Activated CD4-positive, alpha-beta T cell treated with anti-CD3 and anti-CD28 coated beads, Interleukin-2, Interleukin-4, amounts not matched to agents 100 ng/mL and 50 ng/mL, durations not matched to agents 16 hours and 8 hours (primary cell): ENCODE measurements at places on chromosomes 7 and 10.

DNA sequence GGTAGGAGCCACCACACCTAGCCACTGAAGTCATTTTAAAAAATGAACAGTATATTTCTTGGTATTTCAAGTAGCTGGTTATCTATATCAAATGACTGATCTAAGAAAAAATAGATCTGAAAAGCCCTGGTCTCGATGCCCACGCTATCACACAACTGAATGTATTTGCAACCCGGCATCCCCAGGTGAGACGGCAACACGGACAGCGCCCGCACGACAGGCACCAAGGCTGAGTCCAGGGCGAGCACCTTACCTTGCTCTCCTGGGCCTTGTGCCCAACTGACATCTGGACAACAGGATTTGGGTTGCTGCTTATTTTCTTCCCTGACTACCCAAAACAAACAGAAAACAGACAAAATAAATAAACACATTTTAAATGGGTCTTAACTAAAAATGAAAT is 44.8 kb upstream of the NCAPG2 start:
- DNase-seq = no peak

GRCh38 chr7:103967401-103967800 is 22.1 kb downstream of the RELN start:
- no peak for DNase-seq

- no peak for DNase-seq
Observed at GRCh38 chr10:75507469-75507868, 76.0 kb downstream of the LRMDA start.

GRCh38 chr7:128934361-128935341 is 3.1 kb upstream of the IRF5 start:
- DNase-seq = no peak

DNA sequence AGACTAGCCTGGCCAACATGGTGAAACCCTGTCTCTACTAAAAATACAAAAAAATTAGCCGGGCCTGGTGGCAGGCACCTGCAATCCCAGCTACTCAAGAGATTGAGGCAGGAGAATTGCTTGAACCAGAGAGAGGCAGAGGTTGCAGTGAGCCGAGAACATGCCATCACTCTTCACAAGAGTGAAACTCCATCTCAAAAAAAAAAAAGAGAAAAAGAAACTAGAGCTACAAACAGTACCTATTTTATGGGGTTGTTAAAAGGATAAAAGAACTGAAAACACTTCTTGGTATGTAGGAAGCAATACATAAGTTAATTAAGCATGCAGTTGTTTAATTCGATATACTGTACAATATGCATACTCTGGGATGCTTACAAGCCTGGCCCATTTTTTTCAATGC is 216.9 kb downstream of the SORCS1 start:
- DNase-seq = no peak

DNA sequence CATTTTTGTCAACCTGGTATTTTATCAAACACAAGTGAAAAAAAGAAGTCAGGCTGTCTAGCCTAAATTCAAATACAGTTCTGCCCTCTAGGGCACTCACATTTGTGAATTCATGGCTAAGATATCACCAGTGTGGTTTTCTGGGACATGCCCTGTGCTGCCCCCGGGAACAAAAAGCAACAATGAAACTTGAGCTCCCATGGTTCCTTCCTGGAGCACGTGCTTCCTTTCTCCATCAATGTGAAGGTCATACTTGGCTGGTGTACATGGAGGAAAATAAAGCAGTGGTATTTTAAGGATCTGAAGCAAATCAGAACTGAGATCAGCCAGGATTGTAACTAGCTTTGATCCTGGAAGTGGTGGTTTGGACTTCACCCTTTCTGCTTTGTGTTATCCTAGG is 128.9 kb upstream of the FRMD4A start:
- DNase-seq = no peak

DNA sequence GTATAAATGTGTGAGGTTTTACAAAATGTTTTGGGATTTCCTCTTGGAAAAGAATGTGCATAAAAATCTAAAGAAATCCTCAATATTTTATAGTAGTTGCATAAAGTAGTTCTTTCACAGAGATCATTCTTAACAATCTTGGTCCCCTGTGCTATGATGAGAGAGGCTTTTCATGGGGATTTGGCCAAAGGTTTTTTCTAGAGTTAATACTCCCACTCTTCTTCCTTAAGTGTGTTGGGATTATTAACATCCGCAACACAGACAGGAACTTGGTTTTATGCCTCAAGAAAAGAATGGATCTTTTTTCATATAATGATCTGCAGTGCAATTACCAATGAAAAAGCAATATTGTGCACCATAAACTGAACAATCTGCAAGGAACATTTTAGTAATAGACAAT is 71.5 kb downstream of the AGMO start:
- no peak for DNase-seq

- no peak for DNase-seq
Observed at GRCh38 chr10:25753776-25754175, 180.3 kb upstream of the MYO3A start.

DNA sequence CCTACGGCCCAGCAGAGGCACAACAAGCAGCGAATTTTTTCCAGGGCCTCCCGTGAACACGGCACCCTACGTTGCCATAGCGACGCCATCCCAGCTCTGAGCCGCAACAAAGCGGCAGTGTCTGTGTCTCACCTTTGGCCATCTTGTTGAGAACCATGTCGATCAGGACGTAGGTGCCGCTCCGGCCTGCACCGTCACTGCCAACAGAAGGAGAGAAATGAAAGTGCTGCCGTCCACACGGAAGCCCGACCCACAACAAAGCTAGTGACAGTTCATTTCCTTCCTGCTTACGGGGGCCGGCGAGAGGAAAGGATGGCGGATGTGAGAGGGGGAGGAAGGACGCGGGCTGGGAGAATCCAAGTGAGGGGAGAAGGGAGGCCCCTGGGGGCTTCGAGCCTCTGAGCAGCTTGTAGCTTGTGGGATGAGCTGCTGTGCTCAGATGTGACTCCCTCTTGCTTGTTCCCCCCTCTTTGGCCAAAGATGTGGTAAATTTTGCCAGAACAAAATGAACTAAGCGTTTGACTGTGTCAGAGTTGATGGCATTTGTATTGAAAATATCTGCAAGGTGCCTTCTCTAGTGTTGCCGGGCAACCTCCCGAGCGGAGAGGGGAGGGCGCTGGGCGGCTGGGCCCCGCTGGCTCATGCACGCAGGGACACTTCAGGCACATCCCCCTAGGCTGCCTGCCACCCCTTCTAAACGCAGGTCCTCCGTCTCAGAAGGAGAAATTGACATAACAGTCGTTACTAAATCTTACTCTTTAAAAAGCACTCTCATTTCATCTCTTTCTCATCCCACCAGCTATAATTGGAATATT is 232.2 kb downstream of the DNAJB6 start:
- DNase-seq = peak; percentile 69

DNA sequence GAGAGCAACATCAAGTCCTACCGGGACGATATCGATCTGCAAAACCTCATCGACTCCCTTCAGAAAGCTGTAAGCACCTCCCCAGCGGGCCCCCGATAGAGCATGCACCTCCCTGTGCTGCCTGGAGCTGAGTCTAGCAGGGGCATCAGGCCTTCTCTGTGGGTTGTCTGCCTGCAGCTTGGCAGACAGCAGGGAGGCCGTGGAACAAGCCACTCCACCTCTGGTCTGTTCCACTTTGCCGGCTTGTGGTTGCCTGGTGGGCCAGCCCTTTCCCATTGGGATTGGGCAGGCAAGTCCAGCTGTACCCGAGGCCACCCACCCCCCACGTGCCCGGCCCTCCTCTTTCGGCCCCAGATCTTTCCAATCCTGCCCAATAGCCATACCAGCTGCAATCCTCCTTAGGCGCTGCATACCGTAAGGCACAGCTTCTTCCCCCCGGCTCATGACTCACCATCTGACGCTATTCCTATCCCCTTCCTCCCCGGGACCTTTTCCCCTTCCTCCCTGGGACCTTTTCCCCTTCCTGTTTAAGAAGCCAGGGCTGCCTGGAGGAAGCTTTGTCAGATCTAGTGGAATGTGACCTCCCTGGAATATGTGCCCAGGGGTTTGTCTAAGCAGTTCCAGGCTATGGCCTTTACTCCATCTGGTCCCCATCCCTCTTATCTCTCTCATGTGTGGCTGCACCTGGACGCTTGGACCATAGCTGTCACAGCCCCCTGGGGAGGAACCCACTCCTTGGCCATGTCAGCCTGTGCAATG is 28.1 kb upstream of the SH2D4B start:
- no peak for DNase-seq

DNA sequence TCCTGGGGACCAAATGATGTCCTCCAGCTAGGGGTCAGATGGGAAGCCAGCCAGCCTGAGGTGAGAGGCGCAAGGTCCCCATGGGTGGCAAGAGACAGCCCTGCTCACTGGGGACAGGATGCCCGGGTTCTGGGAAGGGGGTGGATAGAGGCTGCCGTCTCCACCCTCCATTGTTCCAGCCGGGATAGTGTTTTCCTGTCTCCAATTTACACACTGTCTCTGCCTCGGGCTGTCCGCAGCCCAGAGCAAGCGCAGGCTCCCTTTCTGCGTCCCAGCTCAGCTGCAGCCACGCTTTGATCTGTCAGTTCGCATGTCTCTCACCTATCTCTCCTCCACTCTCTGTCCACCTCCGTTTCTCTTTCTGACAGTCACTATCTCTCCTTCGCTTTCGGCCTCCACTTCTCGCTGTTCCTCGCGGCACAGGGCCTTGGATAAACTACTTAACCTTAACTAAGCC is 2.1 kb downstream of the EPHB4 start:
- no peak for DNase-seq

GRCh38 chr10:77156406-77156879 is 481.2 kb downstream of the KCNMA1 start:
- DNase-seq = no peak

DNA sequence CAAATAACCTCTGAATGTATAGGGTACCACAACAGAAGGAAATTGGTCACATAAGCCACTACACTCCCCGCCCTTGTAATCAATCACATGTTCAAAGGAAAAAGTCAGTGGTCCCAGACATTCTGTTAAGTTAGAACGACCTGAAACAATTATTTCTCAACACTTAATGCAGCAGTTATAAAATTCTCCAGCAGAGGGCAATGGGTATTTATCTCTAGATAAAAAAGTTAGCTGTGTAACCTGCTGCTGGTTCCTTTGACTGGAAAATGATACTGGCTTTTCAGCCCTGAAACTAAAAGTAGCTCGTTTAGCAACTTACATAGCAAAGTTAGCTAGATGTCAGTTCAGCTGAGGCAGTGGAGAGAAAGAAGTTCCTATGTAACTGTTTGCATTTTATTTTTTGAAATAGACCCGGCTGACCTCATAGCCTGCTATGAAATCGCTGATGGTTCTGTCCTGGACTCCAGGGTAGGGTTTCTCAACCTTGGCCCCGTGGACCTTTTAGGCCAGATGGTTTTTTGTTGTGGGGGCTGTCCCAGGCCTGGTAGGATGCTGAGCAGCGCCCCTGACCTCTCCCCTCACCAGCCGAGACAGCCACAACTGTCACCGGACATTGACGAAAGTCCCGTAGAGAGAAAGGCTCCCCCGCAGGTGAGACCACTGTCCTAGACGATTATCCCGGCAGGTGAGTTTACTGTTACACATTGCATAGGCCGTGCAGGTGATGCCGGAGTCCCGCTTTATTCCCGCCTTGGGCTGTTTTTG is 40.2 kb upstream of the PROSER2 start:
- DNase-seq = peak; percentile 55

GRCh38 chr10:124164264-124164663 is 70.9 kb upstream of the CHST15 start:
- DNase-seq = no peak

DNA sequence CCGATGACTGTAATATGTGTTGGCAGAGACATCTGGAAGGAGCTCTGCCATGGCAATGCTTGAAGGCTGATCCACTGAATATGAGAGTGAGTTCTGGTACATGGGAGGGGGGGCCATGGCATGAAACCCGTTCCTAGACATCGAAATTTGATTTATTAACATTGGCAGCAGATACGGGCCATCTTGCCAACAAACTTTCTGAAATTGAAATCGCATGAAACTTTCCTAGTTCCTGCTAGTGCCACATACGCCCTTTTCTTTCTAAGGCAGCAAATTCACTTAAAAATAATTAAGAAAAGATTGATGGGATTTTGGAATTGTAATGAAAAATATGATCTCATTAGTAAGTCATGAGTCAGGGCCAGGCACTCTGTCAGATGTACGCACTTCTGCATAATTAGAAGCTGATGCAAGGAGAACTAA is 91.8 kb upstream of the KMT2C start:
- DNase-seq = no peak

DNA sequence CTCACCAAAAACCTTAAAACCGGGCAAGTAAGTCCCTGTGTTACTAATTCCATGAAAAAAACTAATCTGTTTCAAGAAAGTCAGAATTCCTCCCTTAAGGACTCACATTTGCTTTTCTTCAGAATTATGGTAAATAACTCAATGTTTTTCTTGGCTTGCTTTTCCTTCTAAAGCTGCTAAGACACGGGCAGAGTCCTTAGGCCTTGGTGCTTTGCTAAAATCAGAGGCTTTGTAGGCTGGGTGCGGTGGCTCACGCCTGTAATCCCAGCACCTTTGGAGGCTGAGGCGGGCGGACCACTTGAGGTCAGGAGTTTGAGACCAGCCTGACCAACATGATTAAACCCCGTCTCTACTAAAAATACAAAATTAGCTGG is 32.0 kb downstream of the GNA12 start:
- no peak for DNase-seq

DNA sequence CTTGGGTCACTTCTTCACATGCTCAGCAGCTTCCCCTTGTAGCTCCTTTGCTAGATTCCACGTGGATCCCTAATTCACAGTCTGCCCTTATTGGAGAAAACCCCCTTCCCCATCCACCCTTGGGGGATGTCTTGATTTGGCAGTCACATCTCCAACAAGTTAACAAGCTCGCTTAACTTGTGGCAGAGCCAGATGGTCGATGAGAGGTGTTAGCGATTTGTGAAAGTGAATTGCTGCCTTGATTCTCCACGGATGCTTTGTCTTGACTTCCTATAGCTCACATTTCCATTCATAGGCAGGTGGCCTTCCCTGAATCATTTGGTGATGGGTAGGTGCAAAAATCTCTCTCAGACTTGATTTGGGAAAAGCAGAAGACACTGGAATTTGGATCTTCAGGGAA is 387.9 kb downstream of the TCERG1L start:
- no peak for DNase-seq

- no peak for DNase-seq
Observed at GRCh38 chr10:120462018-120462682, 5.1 kb downstream of the PLPP4 start.

DNA sequence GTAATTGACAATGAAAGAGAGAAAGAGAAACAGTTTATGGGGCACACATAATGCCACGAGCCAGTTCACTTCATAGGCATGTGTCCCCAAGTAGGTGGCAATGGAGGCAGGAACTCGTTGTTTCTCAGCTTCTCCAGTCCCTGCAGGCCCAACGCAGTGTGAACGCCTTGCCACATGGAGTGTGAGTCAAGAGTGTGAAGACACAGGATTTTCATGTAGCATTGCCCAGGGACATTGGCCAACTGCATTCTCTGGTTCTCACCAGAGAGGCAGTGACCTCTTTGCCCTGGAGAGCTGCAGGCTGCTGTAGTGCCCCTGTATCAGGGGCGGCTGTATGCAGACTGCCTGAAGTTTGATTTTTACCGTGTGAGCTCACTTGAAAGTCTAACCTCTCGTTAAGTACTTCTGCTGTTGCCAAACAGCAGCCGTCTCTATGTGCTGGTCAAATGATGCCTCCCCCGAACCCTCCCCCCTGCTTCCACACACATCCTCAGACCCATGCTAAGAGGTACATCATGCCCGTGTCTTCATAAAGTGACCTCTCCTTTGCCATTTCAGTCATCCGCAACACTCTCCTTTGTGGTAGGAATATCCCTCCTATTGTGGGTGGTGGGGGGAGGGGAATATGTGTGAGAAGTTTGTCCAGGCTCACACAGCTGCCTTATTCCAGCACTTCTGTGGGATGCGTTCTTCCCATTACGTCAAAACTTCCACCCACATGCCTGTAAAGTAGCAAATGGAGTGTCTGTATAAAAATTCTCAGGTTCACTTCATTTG is 12.7 kb downstream of the LRRC18 start:
- DNase-seq = no peak
